ENCODE measurements at places on chromosomes 6 and 20.

DNA sequence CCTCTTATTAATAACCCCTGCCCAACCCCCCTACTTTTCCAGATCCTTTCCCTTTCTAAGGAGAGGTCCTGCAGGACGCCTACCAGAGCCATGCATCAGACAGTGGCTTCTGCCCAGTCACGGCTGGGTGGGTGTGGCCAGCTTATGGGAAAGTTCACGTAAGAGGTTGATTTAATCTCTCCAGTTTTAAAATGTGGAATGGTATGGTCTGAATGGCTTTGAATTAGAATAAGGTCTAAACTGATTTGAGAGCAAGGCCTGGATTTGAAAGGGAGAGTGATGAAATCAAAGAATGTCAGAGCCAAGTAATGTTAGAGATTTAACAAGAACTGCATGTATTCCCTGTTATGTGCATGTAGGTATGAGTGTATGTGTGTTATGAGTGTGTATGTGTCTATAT lies 275.7 kb downstream of the PAX1 start:
- DNase-seq = no peak

GRCh38 chr6:118735320-118735719 lies 83.9 kb upstream of the CEP85L start:
- no peak for DNase-seq

DNA sequence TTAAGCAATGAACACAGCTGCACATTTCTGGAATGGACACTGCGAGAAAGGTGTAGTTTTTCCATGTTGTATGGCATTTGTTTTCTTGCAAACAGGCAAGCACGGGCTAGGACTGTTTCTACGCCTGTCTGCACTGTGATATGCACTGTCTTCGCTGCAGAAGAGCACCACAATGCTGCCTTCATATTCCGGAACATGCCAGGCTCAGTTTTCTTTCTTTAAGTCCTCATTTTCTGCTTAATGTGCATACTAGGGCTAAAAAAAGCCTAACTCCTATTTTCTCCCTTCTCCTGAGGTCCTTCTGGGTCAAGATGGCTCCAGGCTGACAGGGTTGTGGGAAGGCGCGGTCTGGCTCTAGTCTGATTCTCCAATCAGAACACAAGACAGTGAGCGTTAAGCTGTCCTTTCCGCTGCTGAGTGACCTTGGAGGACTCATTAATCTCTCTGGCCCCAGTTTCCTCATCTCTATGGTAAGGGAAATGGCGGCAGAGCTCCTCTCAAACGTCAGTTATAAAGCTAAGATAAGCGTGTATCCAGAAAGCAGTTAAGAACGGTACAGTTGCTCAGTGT lies 379.9 kb downstream of the C6orf118 start:
- no peak for DNase-seq

GRCh38 chr20:38350879-38351775 lies 4.8 kb downstream of the LBP start:
- no peak for DNase-seq

DNA sequence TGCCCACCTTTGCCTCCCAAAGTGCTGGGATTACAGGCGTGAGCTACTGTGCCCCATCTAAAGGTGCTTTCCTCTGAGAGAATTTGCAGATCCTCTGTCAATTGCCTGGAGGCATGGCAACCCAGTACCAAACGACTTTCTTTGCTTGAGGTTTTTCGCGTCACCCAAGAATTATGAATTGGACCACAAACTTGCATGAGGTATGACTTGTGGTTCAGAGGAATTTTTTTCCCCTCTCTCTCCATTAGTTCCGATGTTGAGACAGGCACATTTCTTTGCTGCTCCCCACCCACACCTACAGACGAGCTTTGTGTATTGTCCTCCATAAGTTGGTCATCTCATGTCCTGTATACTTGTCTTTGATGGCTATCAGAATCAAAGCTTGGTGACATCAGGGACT lies 11.8 kb upstream of the SCAF8 start:
- DNase-seq = no peak
